ENCODE measurements at places on chromosomes 13 and 19. TPM values are rescaled to one million over a fixed set of nuclear protein-coding genes. Genes with fewer than 3 reads are reported as not detected.
A peak's percentile ranks its signal among the peaks of the same experiment; 100 is the strongest.

The KLK2 gene
- total RNA-seq: not detected

The JAK3 gene
- total RNA-seq: 1.5 TPM

The RGL3 gene
- 8.6 TPM for total RNA-seq

DNA sequence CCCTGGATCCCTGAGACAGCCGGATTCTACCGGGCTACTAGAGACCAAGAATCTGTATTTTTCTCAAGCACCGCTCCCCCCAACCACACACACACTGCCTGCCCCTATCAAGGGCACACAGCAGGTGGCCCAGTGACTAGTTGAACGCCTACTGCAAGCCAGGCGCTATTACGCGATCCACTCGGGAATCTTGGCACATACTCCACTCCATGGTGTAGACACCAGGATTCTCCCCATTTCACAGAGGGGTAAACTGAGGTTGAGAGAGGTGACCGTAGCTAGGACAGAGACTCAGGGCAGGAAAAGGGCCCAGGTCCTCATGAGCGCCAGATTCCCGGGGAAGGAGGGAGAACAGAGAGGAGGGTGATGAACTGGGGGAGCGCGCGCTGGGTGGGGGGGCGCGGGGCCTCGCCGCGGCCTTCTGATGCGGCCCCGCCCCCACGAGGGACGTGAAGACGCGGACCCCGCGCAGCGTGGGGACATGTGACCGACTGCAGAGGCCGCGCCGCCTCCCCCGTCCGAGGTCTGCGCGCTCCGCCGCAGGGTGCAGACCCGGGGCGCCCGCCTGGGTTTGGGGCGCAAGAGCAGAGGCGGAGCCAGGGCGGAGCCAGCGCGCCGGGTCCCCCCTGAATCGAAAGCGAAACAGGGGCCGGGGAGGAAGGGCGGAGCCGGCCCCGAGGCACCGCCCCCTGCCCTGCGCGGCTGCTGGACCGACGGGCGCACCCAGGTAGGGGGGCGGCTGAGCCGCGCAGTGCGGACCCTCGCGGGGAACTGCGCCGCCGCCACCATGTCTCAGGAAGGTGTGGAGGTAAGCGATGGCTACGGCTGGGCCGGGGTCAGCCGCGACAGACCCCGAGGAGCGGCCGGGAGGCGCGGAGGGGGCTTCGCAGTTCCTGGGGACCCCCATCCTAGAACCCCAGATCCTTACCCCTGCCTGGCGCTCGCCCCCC, at the start of gene SHFL:
Gene SHFL, plus strand, starts transcription at position 677 of the 950 bp plus-strand sequence. Its CDS starts 111 bp downstream, at position 788.
- DNase-seq: peak; percentile 88

The SSC5D gene
- 2.6 TPM for total RNA-seq

DNA sequence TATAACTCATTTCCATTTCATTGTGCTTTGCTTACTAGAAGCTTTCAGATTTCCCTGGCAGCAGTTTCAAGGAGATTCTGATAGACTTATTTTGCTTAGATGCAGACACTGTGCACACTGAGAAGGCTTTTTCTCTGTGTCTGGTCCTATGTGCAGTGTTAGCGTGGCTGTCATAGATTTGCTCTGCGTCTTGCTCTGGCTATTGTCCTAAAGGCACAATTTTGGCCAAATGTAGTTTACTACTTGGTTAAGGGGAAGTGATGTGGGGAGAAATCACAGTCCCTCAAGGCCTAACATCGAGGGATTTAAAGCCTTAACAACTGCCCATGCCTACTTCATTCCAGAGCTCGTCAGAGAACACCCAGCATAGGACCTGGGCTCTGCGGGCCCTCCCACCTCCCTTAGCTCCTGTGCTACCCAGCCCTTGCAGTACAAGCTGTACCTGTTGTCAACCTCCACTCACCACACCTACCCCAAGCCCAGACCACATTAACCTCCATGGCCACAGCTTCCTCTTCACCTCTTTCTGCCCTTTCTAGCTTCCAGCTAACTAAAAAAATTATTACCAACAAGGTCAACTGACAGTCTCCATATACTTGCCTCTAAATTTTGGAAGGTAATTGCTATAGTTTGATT, 38.9 kb upstream of the KATNAL1 start:
- DNase-seq: no peak

- DNase-seq: no peak
Measured at GRCh38 chr19:43682824-43683661, 13.1 kb upstream of the PLAUR start.

DNA sequence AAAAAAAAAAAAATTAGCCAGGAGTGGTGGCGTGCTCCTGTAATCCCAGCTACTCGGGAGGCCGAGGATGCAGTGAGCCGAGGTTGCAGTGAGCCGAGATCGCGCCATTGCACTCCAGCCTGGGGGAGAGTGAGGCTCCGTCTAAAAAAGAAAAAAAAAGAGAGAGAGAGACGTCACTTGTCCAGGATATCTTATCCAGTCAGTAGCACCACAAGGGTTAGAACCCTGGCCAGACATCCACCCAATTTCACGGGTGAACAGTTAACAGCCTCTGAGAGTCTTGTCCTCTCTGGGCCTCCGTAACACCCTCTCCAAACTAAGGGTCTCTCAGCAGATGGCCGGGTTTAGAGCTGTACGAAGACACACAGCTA, 917 bp upstream of the CLPTM1 start:
- DNase-seq: no peak

GRCh38 chr19:30023330-30023729, 81.3 kb downstream of the URI1 start:
- DNase-seq: no peak

GRCh38 chr19:45469132-45469944, 1.5 kb downstream of the FOSB start:
- peak; percentile 96 for DNase-seq

Data from Right ventricle myocardium superior (tissue), 1 donor.